ENCODE measurements at places on chromosomes 2 and 18.

DNA sequence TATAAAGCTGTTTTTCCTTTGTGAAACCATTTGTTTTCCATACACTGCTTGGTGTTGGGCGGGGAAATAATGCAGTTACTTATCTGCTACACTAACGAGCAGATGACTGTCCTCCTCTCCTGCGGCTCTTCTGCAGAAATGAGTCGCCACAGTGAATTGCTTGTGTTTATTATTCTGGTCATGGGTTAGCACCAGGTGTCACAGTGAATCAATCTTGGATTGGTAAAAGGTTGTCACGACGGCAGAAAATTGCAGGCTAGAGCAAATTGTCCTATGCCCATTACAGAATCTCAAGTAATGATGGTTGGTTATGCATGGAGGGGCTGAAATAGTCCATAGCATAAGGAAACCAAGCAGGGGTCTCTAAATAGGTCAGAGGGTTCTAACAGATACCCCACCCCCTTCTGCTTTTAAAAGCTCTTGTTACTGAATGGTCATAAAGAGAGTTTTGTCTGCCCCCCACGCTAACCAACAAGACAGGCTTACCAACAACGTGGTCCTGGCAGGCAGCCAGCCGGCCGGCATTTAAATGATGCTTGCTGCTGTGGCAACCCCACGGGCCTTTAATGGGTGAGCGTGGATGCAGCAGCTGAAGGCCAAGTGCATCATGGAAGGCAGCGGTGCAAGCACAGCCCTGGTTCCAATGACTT lies 29.5 kb downstream of the RAB31 start:
- peaks cover 3% of the 10 kb centered on the region for H3K4me1 ChIP-seq
- H3K36me3 ChIP-seq, result peaks cover 1% of the 10 kb centered on the region
- no peak for DNase-seq
- H3K27ac ChIP-seq, result no peak overlapping the region
- H3K27me3 ChIP-seq, result no peaks in the 10 kb centered on the region

DNA sequence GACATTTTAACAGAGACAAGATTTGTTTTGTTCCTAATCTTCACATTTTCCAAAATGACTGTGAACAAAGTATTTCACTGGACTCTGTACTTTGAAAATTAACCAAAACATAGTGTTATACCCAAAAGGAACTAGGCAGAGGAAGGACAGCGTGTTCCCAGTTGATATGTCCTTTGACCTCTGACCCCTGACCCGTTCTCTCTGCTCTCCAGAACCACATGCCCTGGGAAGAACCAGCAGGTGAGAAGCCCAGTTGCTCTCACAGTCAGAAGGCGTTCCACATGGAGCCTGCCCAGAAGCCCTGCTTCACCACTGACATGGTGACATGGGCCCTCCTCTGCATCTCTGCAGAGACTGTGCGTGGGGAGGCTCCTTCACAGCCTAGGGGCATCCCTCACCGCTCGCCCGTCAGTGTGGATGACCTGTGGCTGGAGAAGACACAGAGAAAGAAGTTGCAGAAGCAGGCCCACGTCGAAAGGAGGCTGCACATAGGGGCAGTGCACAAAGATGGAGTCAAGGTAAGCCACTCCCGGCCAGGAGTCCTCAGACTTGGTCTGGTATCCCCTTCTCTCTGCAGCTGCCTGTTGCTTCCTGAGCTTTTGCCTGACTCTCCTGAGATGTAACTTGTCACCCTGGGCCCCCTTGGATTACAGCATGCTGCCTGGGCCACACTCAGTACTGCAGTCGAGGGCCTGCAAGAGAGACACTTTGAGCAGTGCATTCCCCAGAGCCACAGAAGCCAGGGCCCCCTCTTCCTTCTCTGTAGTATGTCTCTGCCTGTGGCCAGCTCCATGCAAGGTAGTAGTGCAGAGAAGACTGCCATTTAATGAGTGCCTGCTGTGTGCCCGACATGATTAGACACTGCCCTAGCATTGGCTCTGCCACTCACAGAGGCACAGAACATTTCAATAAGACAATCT lies 94.3 kb downstream of the ARHGEF4 start:
- no peaks in the 10 kb centered on the region for H3K36me3 ChIP-seq
- H3K27ac ChIP-seq, result no peak overlapping the region
- DNase-seq, result no peak

DNA sequence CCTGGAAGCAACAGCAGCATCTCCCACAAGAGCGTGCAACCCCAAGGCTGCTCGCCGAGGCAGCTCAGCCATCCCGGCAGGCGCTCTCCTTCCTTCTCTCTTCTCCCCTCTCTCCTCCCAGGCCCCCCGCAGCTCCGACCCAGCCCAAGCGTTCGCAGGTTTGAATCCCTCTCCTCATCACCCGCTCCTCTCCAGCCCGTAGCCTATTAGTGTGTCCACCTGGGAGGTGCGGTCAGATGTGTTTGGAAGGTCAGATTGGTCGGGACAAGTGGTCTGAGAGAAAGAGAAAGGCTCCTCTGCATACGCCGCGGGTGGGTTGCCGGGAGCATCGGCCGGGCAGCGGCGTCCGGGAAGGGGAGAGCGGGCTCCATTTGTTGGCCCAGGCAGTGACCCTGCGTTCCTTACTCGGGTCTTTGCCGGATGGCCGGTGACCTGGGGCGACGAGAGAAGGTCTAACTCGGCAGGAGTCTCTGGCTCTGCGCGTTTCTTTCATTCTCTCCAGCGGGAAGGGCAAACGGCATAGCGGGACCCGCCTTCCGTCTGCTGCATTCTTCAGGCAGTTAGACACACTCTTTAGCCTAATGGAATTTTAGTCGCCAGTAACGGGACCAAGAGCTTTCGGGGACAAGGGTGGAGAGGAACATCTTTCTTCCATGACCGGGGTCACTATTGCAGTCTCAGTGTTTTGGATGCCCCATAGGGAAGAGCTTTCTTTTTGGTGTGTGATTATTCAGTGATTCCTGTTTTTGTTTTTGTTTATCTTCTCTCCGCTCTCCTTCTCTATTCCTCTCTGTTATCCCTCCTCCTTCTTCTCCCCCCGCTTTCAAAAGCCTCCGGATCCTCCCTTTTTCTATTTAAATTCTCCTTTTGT lies 1.1 kb upstream of the TMEFF2 start:
- H3K27me3 ChIP-seq, result no peaks in the 10 kb centered on the region
- H3K27ac ChIP-seq, result no peak overlapping the region
- peak; percentile 72 for DNase-seq
- no peaks in the 10 kb centered on the region for H3K36me3 ChIP-seq
- H3K4me1 ChIP-seq, result no peaks in the 10 kb centered on the region

- no peak overlapping the region for H3K4me3 ChIP-seq
- no peaks in the 10 kb centered on the region for H3K36me3 ChIP-seq
- H3K27ac ChIP-seq, result no peak overlapping the region
- no peak for DNase-seq
- H3K27me3 ChIP-seq, result no peaks in the 10 kb centered on the region
Measured at GRCh38 chr18:79901665-79902064, 49.8 kb downstream of the SLC66A2 start.

- H3K27me3 ChIP-seq, result no peaks in the 10 kb centered on the region
- H3K36me3 ChIP-seq, result no peaks in the 10 kb centered on the region
- no peak overlapping the region for H3K27ac ChIP-seq
- H3K4me1 ChIP-seq, result no peaks in the 10 kb centered on the region
Measured at GRCh38 chr2:119744335-119744939, 15.3 kb upstream of the PTPN4 start.

- H3K4me3 ChIP-seq, result no peak overlapping the region
- H3K4me1 ChIP-seq, result peaks cover 2% of the 10 kb centered on the region
- DNase-seq, result no peak
- H3K27ac ChIP-seq, result no peak overlapping the region
- no peaks in the 10 kb centered on the region for H3K27me3 ChIP-seq
Measured at GRCh38 chr2:144230033-144230432, 289.9 kb downstream of the ZEB2 start.

DNA sequence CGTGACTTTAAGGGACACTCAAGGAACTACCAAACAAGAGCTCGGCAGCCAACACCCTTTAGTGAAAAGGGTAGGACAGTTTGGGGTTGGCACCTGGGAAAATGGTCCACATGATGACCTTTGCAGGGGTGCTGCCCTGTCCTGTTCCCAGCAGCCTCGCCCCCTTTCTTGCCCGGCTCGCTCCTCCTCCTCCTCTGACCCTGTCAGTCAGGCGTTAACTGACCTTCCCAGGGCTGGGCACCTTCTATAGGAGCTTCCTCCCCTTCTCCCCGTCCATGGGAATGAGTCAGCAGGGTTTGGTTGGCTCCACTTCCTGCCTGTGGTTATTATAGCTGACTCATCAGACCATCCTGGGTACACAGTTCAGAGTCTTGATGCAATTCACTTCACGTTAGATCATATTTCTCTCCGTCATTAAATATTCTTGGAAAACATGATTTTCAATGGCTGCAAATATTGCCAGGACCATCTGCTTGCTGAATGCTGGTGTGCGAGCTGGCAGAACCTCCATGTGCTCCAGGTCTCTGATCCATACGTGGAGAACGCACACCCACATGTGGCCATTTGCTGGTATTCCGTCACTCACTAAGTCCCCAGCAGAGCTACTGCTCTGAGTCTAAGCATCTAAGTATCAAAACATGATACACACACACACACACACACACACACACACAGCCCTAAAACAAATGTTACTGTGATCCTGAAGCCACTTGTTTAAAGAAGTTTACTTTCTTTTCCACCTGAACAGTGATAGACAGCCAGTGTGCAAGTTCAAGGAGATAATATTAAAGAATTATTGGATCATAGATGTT lies 185.0 kb downstream of the ANAPC1 start:
- H3K4me3 ChIP-seq, result no peak overlapping the region
- no peaks in the 10 kb centered on the region for H3K27me3 ChIP-seq
- DNase-seq, result peak; percentile 89
- no peak overlapping the region for H3K27ac ChIP-seq

DNA sequence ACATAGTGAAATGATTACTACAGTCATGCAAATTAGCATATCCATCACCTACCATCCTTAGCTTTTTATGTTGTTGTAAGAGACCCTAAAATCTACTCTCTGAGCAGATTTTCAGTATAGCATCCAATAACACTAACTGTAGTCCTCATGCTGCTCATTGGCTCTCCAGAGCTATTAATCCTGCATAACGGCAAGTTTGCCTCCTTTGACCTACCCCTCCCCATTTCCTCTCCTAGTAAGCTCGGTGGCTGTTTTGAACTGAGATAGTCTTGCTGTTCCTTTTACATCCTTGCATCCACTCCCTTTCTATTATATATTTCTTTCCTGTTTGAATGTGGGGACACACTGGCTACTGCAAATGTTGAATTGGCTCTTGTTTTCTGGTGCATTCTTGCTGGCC lies 481.5 kb downstream of the TSN start:
- no peak for DNase-seq
- no peak overlapping the region for H3K27ac ChIP-seq
- no peaks in the 10 kb centered on the region for H3K4me1 ChIP-seq
- no peaks in the 10 kb centered on the region for H3K27me3 ChIP-seq
- no peak overlapping the region for H3K4me3 ChIP-seq
- H3K36me3 ChIP-seq, result no peaks in the 10 kb centered on the region

- no peaks in the 10 kb centered on the region for H3K4me1 ChIP-seq
- no peak overlapping the region for H3K27ac ChIP-seq
- H3K4me3 ChIP-seq, result peak overlapping the region; percentile 27
- peak; percentile 71 for DNase-seq
Measured at GRCh38 chr2:229714736-229715541, 584 bp upstream of the DNER start.

DNA sequence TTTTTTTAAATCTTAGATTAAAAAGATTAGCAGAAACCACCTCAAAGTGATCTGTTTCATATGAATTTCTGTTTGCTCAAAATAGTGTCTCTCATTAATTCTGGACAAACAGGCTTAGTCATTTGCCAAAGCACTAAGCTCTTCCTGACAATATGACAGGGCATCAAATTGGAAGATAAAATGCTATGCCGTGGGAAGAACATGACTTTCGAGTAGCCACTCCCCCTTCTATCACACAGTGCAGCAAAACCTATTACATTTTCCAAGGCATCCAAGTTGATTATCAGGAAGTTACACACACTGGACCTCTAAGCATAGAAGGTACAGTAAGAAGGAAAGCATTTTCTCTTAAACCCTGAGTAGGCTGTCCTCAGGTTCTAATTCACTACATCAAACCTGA lies 89.5 kb downstream of the STK39 start:
- H3K4me1 ChIP-seq, result peaks cover 3% of the 10 kb centered on the region
- no peak overlapping the region for H3K4me3 ChIP-seq
- no peak overlapping the region for H3K27ac ChIP-seq
- H3K27me3 ChIP-seq, result no peaks in the 10 kb centered on the region
- DNase-seq, result no peak
